ENCODE measurements at places on chromosomes 5 and 9.
A peak's percentile ranks its signal among the peaks of the same experiment; 100 is the strongest.

GRCh38 chr5:177132136-177133095 is 1.2 kb upstream of the NSD1 start:
- DNase-seq: peak; percentile 66

GRCh38 chr5:14168793-14169262 is 25.7 kb downstream of the TRIO start:
- no peak for DNase-seq

DNA sequence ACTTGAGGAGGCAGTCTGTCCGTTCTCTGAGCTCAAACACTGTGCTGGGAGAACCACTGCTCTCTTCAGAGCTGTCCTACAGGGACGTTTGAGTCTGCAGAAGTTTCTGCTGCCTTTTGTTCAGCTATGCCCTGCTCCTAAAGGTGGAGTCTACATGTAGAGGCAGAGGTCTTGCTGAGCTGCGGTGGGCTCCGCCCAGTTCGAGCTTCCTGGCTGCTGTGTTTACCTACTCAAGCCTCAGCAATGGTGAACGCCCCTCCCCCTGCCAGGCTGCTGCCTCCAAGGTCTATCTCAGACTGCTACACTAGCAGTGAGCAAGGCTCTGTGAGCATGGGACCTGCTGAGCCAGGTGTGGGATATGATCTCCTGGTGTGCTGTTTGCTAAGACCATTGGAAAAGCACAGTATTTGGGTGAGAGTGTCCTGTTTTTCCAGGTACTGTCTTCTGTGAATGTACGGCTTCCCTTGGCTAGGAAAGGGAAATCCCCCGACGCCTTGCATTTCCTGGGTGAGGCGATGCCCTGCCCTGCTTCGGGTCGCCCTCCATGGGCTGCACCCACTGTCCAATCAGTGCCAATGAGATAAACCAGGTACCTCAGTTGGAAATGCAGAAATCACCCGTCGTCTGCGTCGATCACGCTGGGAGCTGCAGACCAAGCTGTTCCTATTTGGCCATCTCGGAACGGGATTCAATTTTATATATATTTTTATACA is 58.5 kb downstream of the CNTRL start:
- DNase-seq: peak; percentile 79

- DNase-seq: no peak
These were observed 33.2 kb downstream of the C9orf50 start for GRCh38 chr9:129587487-129588262.

DNA sequence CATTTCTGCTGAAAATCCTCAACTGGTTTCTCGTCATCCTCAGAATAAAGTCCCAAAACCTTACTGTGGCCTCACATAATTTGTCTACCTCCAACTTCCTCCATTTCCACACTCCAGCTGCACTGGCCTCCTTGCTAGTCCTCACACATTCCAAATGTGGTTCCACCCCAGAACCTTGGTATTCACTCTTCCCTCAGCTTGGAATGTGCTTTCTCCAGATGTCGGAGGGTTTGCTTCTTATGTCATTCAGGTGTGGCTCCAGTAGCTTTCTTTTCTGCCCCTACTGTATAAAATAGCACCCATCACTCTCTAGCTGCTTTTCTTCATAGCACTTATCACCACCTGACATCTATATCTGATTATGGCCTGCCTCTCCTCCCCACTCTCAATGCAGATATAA is 102.5 kb upstream of the IFNK start:
- no peak for DNase-seq

DNA sequence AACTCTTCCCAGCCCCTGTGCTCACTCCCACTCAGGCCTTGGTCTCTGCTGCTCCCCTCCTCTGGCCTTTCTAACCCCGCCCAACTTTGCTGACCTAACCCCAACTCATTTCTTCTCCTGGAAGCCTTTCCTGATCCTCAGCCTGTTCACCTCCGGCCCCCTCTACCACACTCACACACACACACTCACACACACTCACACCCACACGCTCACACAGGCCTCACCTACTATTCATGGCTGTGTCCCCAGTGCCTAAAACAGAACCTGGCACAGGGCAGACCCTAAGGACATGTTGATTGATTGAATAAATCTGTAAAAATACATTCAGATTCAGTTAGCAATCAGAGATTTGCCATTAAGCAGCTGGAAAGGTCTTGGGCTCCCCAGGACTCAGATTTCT is 28.5 kb upstream of the LHX2 start:
- no peak for DNase-seq

GRCh38 chr9:78158286-78158685 is 77.6 kb upstream of the CEP78 start:
- DNase-seq: no peak

GRCh38 chr5:106675687-106676086 is 995.0 kb downstream of the EFNA5 start:
- DNase-seq: no peak

- no peak for DNase-seq
These were observed 24.1 kb downstream of the ZNF462 start for GRCh38 chr9:106887066-106887465.

DNA sequence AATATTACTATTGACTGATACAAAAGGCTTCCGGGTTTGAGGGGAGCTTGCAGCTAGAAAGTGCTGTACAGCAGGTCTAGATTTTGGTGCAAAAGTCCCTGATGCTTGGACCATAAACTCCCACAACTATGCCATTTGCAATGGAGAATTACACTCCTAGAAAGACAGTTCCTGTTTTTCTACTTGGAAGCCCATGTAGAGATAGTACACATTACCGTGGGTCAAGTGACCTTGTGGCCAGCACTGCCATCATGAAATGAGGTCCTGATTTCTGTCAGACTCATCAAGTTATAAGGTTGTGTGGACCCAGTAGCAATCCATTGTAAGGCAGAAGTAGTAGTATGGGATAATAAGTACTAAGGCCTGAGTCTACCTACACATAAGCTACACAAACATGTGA is 42.8 kb upstream of the TNFSF8 start:
- DNase-seq: no peak

Data from upper lobe of right lung (tissue), 1 donor.